ENCODE measurements at places on chromosomes 13 and 19.

DNA sequence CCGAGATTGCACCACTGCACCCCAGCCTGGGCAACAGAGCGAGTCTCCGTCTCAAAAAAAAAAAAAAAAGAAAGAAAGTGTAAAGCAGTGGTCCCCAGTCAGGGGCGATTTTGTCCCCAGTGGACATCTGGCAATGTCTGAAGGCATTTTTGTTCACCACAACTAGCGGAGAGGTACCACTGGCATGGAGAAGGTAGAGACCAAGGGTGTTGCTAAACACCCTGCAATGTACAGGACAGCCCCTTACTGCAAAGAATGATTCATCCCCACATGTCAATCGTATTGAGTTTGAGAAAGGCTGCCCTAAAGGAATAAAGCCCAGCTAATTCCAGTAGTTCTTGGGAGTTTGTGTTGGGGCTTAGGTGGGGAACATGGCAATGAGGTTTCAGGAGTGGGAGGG is 38.7 kb downstream of the CYP4F2 start:
- DNase-seq: no peak

- DNase-seq: no peak
Observed at GRCh38 chr13:86813198-86813597, 858.0 kb upstream of the SLITRK5 start.

DNA sequence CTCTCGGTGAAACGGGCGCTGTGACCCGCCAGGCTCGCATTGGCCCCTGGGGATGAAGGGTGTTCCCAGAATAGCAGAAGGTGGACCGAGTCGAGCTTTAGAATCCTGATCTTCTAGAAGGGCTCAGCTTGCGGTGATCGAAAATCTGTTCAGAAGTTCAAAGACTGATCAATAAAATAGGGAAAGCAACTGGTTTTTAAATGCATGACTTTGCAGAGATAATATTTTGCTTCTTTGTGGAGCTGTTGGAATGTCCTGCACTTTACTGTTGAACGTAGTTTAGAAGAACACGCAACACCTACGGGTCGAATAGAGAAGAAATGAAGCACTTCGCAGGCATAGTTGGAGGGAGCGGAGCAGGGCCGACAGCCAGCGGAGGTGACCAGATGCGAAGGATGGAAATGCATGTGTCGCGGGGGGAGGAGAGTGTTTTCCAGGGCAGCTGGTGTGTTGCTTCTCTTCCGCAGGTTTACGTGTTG is 766 bp downstream of the CEBPG start:
- DNase-seq: peak; percentile 10

- no peak for DNase-seq
Observed at GRCh38 chr19:8460516-8461298, 15.9 kb downstream of the HNRNPM start.

DNA sequence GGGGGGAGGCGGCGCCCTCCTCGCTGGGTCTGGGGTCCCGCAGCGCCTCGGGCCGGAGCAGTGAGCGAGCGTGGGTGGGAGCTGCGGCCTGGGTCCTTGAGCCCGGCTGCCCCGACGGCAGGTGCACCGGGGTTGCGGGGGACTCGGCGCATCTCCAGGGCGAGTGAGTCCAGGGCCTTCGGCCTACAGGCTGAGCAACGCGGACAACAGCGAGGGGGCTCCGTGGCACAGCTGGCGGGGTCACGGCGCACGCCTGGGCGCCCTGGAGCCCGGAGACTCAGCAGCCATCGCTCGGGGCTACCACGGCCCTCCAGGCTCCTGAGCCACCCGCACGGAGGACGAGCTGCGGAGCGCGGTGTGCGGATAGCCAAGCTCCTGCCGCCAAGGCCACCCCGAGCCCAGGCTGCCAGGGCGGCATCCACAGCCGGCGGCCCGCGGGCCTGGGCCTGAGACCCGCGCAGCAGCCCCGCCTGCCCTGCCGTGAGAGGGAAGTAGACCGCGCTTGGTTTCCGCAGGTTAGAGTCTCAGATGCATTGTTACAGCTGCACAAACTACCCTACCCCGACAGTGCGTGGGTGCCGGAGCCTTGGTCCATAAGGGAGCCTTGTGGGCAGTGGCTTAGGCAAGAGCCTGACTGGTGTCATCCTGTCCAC is 253.9 kb upstream of the SGCG start:
- DNase-seq: no peak

DNA sequence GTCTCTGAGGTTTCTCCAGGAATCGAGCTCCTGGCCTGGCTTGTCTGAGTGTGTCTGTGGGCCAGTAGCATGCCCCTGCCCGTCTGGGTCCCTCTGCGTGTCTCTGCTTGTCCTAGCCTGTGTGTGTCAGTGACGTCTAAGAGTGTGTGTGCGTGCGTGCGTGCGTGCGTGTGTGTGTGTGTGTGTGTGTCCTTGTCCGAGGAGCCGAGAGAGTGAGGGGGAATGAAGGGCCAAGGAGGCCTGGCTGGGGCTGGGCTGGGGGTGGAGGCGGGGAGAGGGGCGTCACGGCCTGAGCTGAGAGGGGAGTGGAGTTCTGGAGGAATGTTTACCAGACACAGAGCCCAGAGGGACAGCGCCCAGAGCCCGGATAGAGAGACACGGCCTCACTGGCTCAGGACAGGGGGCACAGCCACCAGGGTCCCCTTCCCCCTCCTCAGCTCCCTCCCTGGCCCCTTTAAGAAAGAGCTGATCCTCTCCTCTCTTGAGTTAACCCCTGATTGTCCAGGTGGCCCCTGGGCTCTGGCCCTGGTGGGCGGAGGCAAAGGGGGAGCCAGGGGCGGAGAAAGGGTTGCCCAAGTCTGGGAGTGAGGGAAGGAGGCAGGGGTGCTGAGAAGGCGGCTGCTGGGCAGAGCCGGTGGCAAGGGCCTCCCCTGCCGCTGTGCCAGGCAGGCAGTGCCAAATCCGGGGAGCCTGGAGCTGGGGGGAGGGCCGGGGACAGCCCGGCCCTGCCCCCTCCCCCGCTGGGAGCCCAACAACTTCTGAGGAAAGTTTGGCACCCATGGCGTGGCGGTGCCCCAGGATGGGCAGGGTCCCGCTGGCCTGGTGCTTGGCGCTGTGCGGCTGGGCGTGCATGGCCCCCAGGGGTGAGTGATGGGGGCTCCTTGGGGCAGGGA is at the start of gene AXL:
TSS of gene AXL (plus strand) at position 609 of the 893 bp plus-strand sequence. CDS start at position 779, 170 bp downstream.
- DNase-seq: peak; percentile 89

GRCh38 chr13:79384022-79384610 is 21.9 kb downstream of the RBM26 start:
- no peak for DNase-seq

- peak; percentile 15 for DNase-seq
Observed at GRCh38 chr19:46351241-46352041, 4.6 kb downstream of the PPP5C start.

GRCh38 chr13:33174931-33175330 is 110.6 kb downstream of the STARD13 start:
- no peak for DNase-seq

- DNase-seq: no peak
Observed at GRCh38 chr13:87674247-87674738, 3.1 kb downstream of the SLITRK5 start.

GRCh38 chr19:44689290-44690130 is 9.4 kb upstream of the CEACAM16 start:
- DNase-seq: peak; percentile 60
